Tibial nerve (tissue), 4 donors: ENCODE measurements at places on chromosomes 5 and 9.
A peak's percentile ranks its signal among the peaks of the same experiment; 100 is the strongest.

- no peak overlapping the region for H3K27ac ChIP-seq
- H3K4me3 ChIP-seq: no peak overlapping the region
- H3K4me1 ChIP-seq: no peaks in the 10 kb centered on the region
- no peak for DNase-seq
- no peaks in the 10 kb centered on the region for H3K27me3 ChIP-seq
- H3K36me3 ChIP-seq: no peaks in the 10 kb centered on the region
Measured at GRCh38 chr5:1176473-1177391, 24.7 kb upstream of the SLC6A19 start.

- H3K27ac ChIP-seq: no peak overlapping the region
- no peak overlapping the region for H3K4me3 ChIP-seq
Measured at GRCh38 chr9:82891321-82891720, 171.6 kb downstream of the RASEF start.

DNA sequence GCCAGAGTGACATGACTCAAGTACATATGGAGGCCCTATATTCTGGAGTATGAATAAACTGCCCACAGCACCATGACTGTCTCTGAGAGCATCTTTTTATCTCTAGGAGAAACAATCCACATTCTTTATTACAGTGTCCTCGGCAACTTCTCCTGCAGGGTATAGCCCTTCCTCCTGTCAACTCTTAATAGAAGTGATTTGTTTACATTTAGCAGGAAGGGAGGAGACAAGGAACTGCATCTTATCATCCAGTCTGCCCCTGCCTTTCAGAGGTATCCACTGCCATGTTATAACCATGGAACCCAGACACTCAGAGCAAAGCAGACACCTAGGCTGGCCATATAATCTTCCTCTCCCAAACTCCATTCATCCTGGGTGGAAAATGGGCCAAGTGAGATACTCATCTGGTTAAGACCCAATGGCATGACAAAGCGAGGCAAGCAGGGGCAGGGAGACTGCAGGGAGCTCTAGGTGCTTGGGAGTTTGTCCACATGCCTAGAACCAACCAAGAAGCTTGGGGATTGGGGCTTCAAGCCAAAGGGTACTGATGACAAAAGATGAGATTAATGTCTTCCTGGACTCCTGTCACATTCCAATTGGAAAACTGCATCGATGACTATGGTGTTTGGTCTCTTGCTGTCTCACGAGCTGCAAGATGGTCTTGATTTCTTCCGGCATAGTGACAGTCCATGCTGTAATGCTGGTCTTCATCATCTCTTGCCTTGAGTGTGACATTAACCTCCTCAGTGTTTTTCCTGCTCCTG is 620.5 kb upstream of the KLF4 start:
- no peaks in the 10 kb centered on the region for H3K4me1 ChIP-seq
- no peak for DNase-seq
- H3K27ac ChIP-seq: no peak overlapping the region
- no peaks in the 10 kb centered on the region for H3K27me3 ChIP-seq
- H3K36me3 ChIP-seq: no peaks in the 10 kb centered on the region

- no peak overlapping the region for H3K4me3 ChIP-seq
- H3K36me3 ChIP-seq: peaks cover 35% of the 10 kb centered on the region
- DNase-seq: no peak
- no peaks in the 10 kb centered on the region for H3K27me3 ChIP-seq
Measured at GRCh38 chr5:134387443-134387842, 16.1 kb downstream of the UBE2B start.

GRCh38 chr5:6686501-6686900 is 26.7 kb upstream of the TENT4A start:
- H3K4me1 ChIP-seq: peaks cover 3% of the 10 kb centered on the region
- H3K4me3 ChIP-seq: no peak overlapping the region
- no peak for DNase-seq
- H3K27ac ChIP-seq: no peak overlapping the region
- H3K36me3 ChIP-seq: no peaks in the 10 kb centered on the region

DNA sequence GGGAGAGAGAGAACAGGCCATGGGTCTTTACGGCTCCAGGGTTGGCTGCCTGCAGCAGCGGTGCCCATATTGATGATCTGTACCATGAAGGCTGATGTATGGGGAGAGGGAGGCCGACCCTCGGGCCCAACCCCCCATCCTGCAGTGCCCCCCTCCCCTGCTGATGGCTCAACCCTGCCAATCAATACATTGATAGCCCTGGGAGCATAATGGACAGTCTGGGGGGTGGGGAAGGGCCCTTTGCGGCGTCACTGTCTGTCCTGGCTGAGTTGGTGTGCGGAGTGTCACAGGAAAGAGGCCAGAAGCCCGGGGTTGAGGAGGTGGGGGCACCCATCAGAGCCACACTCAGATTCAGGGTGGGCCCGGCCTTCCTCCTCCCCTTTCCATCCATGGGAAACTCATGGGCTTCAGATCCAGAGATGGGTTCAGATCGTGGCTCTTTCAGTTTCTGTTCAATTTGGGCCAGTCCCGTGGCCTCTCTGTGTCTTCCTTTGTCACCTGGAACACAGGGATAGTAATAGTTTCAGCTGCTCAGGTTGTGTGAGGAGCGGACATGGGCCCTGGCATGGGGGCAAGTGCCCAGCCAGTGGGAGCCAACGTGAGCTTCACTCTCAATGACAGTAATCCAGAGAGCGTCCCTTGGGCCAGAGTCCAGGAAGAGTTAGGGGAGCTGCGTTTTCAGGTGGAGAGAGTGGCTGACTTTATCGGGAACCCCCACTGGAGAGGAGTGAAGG is 9.5 kb downstream of the FGF18 start:
- no peaks in the 10 kb centered on the region for H3K4me1 ChIP-seq
- H3K36me3 ChIP-seq: no peaks in the 10 kb centered on the region
- no peak overlapping the region for H3K27ac ChIP-seq
- no peak overlapping the region for H3K4me3 ChIP-seq
- no peak for DNase-seq

GRCh38 chr5:135106610-135107471 is 72.8 kb upstream of the PITX1 start:
- H3K4me3 ChIP-seq: no peak overlapping the region
- H3K4me1 ChIP-seq: no peaks in the 10 kb centered on the region
- H3K27ac ChIP-seq: no peak overlapping the region
- no peak for DNase-seq

GRCh38 chr9:82134010-82134409 is 145.4 kb downstream of the SPATA31D1 start:
- no peak overlapping the region for H3K27ac ChIP-seq
- H3K4me3 ChIP-seq: no peak overlapping the region
- no peaks in the 10 kb centered on the region for H3K4me1 ChIP-seq
- H3K36me3 ChIP-seq: no peaks in the 10 kb centered on the region

DNA sequence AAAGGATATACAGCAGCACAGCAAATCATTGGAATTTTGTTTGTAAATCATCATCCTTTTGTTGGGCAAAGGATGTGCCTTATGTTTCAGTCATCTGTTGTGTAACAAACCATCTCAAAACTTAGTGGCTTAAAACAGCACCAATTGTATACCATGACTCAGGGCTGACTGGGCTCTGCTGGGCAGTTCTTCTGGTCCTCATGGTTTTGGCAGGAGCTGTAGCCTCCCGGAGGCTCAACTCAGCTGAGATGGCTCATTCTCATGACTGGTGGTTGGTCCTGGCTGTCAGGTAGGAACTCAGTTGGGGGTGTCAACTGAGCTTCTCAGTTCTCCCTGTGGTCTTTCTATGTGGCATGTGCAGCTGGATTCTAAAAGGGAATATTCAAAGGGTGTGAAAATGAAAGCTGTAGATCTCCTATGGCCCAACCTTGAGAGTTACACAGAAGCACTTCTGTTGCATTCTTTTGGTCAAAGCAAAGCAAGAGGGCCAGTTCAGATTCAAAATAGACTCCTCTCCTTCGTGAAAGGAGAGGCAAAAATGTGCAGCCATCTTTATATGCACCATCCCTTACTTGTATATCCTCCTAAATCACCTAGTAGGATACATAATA is 39.1 kb upstream of the CPEB4 start:
- no peaks in the 10 kb centered on the region for H3K36me3 ChIP-seq
- no peak overlapping the region for H3K27ac ChIP-seq
- H3K4me3 ChIP-seq: no peak overlapping the region

DNA sequence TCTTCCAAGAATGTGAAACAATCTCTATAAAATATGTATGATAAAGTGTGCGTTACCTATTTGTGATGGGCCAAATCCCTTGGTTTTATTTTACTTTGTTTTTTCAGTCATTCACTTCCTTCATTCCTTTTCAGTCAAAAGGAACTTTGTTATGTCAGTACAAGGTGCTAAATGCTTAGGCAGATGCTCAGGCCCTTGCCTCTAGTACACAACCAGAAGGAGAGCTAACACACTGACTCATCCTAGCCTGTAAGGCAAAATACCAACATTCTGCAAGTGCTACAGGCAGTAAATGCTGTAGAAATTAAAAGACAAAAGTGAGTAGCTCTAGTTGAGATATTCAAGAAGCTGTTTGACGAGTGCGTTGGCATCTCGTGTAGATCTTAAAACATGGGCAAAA is 49.4 kb downstream of the TRPM6 start:
- H3K27me3 ChIP-seq: no peaks in the 10 kb centered on the region
- DNase-seq: no peak
- H3K4me3 ChIP-seq: no peak overlapping the region
- no peaks in the 10 kb centered on the region for H3K36me3 ChIP-seq
- no peaks in the 10 kb centered on the region for H3K4me1 ChIP-seq

- no peaks in the 10 kb centered on the region for H3K36me3 ChIP-seq
- H3K27ac ChIP-seq: no peak overlapping the region
- no peak overlapping the region for H3K4me3 ChIP-seq
- DNase-seq: no peak
- H3K27me3 ChIP-seq: no peaks in the 10 kb centered on the region
Measured at GRCh38 chr9:124214116-124214515, 43.6 kb upstream of the NEK6 start.

DNA sequence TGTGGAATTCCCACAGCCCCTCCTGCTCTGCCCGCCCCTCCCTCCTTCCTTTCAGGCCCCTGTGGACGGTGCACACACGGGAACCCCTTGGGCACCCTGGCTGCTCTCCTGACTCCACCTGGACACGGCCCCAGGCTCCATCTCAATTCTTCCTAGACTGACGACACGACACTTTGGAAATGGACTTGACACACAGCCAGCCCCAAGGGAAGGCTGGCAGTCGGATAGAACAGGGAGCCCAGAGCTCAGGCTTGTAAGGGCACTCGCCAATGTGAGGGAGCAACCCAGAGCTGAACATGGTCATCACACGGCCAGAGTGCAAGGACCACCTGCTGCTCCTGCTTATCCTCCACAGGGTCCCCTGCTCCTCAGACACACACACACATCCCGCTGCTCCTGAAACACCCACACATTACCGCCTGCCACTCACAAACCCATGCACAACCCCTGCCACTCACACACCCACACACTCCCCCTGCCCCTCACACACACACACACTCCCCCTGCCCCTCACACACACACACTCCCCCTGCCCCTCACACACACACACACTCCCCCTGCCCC is 8.9 kb downstream of the SLC9A3 start:
- H3K36me3 ChIP-seq: no peaks in the 10 kb centered on the region
- no peaks in the 10 kb centered on the region for H3K27me3 ChIP-seq
- peak overlapping the region; percentile 59 for H3K27ac ChIP-seq
- DNase-seq: no peak
- H3K4me1 ChIP-seq: peaks cover 16% of the 10 kb centered on the region
- H3K4me3 ChIP-seq: no peak overlapping the region
